ENCODE measurements at places on chromosomes 11 and 22.

- DNase-seq = no peak
These were observed 31.6 kb downstream of the KCNA4 start for GRCh38 chr11:29985248-29985647.

GRCh38 chr11:35193767-35194166, 54.8 kb downstream of the CD44 start:
- DNase-seq = no peak

DNA sequence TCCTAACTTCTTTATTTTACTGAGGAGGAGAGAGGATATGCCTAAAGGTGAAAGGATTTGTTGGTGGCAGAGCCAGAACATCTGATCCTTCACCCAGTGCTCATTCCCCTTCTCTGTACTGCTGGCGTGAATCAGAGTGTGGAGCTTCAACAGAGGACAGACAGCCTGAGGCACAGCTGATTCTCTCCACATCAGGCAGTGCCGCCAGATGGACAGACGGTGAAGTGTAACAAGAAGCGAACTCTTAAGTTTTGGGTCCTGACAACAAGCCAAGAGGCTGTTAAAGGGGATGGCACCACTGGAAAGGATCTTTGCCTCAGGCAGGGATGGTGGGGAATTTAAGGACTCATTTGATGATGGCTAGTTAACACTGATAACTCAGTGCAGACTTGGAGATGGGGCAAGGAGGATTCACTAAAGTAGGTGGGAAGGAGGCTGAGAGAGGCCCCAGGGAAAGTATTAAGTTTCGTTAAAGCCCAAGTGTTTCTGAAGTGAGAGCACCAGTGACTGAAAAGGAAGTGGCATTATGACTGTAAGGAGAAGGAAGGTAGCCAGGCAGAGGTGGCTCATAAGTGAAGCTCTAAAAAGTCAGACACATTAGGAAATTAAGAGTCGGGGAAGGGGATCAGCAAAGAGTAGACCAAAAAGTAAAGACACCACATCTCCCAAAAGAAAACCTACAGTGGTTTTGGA, 81.3 kb downstream of the CLPB start:
- peak; percentile 20 for DNase-seq

DNA sequence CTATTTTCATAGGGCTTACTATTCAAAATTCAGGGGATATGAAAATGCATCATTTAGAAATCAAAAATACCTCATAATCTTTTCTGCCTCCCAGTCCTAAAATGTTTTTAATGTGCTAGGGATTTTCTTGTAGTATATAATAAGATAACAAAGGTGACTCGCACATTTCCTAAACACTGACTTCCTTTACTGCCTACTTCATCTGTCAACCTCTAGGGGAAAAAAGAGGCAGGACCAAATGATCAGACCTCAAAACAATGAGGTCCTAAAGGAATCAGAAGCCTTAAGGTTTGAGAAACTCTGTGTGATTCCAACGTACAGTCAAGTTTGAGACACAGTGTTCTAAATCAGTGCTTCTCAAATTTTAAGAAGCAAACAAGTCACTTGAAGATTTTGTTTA, 56.1 kb upstream of the POU2AF2 start:
- DNase-seq = no peak
